ENCODE measurements at places on chromosomes 1 and 21.

GRCh38 chr21:32426592-32427051 is 14.1 kb downstream of the EVA1C start:
- no peak for DNase-seq

DNA sequence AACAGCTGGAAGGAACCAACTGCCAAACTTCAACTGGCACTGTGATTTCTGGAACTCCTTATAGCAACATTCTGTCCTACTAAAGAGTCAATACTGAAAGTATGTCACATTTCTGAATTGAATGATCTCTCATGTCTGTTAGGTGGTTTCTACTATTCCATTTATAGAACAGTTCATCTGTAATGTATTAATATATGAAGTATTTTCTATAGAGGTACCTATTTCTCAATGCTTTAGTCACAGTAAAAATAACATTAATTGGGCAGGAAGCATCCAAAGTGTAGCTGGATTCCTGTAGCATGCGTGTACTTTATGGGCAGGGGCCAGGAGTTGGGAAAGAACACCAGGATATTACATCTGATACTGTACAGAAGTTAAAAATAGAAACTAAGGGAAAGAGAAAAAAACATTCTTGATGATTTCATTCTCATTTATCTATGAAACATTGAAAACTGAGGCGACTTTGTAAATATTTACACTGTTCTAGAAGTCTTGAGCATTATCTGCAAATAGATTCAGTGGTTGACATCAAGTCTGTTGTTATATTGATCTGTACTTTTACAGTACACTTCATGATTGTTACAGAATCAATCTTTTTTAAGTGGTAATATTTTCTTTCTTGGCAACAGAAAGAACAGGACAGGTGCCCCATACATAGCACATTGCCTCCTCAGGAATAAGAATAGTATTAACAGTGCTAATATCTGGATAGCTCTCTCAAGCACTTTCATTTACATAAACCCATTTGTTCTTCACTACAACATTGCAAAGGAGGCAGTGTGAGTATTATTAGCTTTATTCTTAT is 6.2 kb upstream of the ZNF281 start:
- DNase-seq: no peak

DNA sequence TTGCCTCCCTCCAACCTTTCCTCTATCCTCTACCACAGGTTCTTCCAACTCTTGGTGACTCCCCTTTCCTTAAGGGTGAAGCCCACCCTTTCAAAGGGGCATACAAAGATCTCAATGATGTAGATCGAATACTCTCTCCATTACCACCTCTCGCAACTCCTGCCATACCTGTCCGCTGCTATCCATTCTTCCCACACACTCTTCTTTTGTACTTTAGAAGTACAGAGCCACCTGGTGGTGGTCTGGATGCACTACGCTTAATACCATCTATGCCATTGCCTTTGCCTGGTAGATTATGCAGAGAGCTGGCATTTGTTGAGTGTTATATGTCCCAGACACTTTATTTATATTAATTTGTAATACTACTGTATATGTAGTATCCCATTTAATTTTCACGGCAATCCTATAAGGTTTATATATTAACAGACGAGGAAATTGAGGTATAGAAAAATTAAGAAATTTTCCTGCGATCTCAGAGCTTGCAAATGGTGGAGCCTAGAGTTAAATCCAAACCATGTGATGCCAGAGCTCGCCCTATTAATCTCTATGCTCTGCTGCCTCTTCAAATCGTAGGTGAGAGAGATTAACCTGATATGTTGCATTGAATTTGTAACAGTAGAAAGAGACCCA is 22.9 kb downstream of the TSHB start:
- no peak for DNase-seq

- DNase-seq: no peak
Observed at GRCh38 chr21:45049714-45050344, 24.6 kb upstream of the ADARB1 start.

DNA sequence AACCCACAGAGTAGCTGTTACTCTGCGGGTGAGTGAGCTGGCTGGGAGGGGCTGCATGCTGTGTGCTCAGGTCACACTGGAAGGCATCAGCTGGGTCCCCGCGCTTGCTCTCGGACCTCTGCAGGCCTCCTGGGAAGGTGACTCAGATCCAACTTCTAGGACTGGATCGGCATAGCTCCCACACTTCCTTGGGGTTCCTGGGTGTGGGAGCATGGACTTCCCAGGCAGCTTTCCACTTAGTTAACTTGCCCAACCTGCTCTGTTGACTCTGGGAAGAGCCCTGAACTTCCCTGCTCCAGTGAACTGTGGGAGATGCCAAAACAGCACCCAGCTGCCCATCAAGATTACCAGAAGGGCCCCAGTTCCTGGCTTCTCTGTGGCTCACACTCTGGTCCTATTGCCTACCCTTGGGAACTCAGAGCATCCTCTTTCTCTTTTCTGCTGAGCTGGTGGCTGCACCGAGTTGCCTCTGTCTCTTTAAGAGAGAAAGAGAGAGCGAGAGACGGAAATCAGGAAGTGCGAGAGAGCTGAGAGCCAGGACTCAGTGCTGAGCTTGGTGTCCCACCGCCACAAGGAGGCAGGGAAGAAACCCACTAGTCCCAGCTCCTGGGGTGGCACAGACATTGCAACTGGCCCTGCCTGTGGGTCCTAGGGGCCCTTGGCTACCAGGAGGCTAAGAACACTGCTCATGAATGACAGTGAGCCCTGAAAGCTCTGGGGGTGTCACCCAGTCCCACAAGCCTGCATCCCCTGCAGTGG is at the start of gene IKBKE:
Gene IKBKE (plus strand): TSS at position 544 of the 759 bp plus-strand sequence. CDS start 2,752 bp downstream, outside the sequence.
- DNase-seq: peak; percentile 40

DNA sequence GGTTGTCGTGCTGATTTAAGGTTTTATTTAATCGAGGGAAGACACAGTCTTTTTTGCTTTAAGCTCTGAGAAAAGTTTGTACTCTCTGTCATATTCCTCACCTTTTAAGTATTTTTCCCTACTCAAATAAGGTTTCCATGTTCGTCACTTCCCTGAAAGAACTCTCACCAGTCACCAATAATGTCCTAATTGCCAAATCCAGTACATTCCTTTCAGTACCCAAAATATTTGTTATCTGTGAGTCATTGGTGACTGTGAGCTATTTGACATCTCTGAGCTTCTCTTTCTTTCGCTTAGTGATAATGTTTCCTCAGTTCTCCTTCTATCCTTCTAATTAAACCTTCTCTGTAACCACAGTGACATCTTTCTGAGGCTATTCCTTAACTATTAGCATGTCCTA is 874.2 kb upstream of the ADGRL2 start:
- DNase-seq: no peak

GRCh38 chr1:85121744-85122143 is 73.4 kb upstream of the MCOLN3 start:
- no peak for DNase-seq

- DNase-seq: no peak
Observed at GRCh38 chr21:26572702-26573381, at the start of gene CYYR1. CYYR1 (minus strand) TSS chr21:26573286; CDS start chr21:26572940, 346 bp downstream.

DNA sequence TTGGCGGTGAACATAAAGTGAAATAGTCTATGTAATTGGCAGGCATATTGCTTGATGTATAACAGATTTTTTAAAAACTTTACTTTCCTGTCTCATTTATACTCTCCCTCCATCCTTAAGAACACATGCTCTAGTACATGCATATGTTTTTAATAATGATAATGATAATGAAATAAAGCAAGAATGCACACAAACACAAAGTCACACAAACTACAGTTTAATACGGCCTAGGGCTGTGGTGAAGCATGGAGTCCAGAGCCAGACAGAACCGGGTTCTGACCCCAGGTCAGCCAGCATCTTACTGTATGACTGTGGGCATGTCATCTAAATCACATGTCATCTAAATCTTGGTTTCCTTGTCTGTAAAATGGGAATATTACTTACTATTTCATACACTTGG is 324.9 kb upstream of the NFIA start:
- DNase-seq: no peak

- no peak for DNase-seq
Observed at GRCh38 chr1:61124696-61125095, 42.3 kb downstream of the NFIA start.

DNA sequence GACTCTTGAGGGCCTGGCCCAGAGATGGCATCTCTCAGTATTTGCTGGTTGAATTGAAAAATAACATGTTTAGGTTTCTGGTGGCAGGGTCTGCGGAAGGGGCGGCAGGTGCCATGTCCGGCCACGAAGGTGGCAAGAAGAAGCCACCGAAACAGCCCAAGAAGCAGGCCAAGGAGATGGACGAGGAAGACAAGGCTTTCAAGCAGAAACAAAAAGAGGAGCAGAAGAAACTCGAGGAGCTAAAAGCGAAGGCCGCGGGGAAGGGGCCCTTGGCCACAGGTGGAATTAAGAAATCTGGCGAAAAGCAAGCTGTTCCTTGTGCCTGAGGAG is 14.3 kb upstream of the FGR start:
- no peak for DNase-seq

GRCh38 chr1:218355278-218355677 is 10.1 kb downstream of the TGFB2 start:
- no peak for DNase-seq

GRCh38 chr1:14653461-14653960 is 55.0 kb downstream of the KAZN start:
- DNase-seq: no peak

DNA sequence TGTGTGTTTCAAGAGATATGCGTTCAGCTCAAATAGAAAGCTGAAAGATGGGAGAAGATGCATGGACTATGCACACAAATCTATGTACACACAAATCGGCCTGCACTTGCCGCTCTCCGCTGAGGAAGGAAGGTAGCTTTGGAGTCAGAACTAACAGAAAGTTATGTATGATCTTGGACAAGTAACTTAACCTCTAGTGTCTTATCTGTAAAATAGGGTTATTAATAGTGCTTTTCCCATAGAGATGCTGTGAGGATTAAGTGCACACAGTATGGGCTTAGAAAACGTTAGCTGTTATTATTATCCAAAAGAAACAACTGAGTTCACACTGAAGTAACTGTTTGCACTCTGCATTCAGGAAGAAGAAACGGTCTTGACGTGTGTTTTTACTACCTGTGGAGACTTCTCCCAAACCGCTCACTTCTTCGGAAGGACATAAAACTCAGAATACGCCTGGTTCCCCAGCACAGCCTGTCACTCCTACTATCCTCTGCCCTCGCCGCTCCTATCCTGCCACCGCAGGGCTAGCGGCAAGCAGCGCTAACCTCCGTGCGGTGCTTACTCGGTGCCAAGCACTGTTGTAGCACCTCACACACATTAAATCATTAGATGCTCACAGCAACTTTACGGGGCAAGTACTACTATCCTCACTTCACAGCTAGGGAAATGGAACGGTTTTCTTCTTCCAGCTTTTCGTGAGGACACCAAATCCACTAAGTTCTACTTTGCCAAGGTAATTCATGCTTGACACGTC is 1.3 kb downstream of the TGFBR3 start:
- peak; percentile 56 for DNase-seq

- DNase-seq: no peak
Observed at GRCh38 chr1:113095790-113096455, 22.9 kb downstream of the LRIG2 start.

DNA sequence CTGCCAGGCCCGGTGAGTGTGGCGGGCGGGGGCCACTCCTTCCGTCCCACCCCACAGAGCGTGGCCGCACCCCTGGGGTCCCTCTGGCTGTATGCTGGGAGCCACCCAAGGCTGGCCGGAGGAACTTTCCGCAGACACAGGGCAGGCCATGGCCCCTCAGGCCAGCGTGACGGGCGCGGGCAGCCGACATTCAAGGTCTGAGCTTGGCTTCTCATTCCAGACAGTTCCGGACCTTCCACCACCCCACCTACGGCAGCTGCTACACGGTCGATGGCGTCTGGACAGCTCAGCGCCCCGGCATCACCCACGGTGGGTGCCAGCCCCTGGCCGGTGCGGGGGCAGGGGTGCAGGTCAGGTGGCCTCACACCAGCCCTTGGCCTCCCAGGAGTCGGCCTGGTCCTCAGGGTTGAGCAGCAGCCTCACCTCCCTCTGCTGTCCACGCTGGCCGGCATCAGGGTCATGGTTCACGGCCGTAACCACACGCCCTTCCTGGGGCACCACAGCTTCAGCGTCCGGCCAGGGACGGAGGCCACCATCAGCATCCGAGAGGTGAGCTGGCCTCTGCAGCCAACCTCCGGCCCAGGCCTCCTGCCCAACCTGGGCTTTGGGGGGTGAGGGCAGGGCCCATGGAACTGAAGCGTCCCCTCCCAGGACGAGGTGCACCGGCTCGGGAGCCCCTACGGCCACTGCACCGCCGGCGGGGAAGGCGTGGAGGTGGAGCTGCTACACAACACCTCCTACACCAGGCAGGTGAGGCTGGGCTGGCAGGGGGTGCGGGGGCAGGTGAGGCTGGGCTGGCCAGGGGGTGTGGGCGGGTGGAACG is 7.3 kb downstream of the SCNN1D start:
- DNase-seq: no peak

- DNase-seq: no peak
Observed at GRCh38 chr1:14135070-14135469, 435.1 kb downstream of the PRDM2 start.

GRCh38 chr1:181987334-181987895 is 74.1 kb downstream of the ZNF648 start:
- DNase-seq: no peak

DNA sequence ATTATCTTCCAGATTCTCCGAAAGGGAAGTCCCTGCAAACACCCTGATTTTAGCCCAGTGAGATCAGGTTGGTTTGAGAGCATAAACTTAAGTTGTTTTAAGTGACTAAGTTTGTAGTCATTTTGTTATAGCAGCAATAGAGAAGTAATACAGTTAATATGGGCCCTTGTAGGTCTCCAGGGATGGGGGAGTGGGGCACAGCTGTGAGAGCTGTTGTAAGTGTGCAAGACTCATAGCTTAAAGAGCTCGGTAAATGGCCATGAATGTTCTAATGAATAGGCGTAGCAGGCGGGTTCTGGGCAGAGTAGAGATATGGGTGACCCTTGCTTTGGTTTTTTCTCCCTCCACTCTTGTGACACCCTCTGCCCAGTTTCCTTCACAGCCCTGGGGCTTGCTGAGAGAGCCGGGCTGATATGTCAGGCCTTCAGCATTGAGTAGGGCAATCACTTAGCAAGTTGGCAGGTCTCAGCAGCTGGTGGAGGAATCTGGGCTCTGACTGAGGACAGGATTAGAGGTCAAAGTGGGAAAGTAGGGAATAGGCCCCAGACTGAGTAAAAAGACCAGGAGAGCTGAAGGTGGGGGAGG is 16.0 kb upstream of the ID3 start:
- DNase-seq: no peak

Data from KG1 (cell line).